ENCODE measurements at places on chromosomes 5 and 9. TPM values are rescaled to one million over a fixed set of nuclear protein-coding genes. Genes with fewer than 3 reads are reported as not detected.

The GPR21 gene
- 1.0 TPM for total RNA-seq

The TERT gene
- 11.8 TPM for total RNA-seq

The GFI1B gene
- not detected for total RNA-seq

The PCDHB11 gene
- total RNA-seq, result not detected

The C9 gene
- not detected for total RNA-seq

DNA sequence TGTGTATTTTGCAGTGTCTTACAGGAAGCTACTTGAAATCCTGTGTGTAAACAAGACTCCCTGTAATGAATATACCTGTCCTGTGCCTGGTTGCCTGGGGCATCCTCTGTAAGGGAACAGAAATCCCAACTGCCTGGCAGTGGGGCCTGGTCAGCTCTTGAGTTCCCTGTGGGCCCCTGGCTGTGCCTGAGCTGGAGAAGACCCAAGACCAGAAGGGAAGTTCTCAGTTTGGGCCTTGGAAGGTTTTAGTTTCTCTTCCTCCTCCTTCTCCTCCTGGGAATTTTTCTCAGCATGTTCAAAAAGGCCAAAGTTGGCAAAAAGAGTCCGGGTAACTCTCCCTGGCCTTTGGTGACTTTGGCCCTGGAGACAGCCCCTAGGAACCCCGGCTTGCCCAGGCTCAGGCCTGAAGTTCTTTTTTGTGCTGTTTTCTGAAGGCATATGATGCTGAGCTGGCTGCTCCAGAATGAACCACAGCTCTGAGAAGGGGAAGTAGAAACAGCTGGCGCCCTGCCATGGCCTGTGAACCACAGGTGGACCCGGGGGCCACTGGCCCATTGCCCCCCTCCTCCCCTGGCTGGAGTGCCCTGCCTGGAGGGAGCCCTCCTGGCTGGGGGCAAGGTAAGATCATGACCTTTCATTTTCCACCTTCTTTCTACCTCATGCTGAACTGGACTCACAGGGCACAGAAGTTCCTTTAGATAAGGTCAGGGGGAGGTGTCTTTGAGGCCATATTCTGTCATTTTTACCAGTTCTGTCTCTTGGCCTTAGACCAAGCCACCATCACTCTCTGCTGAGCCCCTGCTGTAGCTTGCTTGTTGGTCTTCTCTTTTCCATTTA, 5.8 kb downstream of the TMEM268 start:
- no peak for DNase-seq

Measured in activated T-helper 2 cell treated with anti-CD3 and anti-CD28 coated beads, Interferon-gamma antibody, Interleukin-2, Interleukin-4, amounts not matched to agents 10 μg/mL and 5 μg/mL and 100 μg/mL, durations not matched to agents 14 hours and 24 hours and 36 hours (primary cell).